EH (cell line): ENCODE measurements at places on chromosomes 11 and 22.

- peak; percentile 78 for DNase-seq
Measured at GRCh38 chr11:123249354-123249753, 54.3 kb upstream of the CLMP start.

DNA sequence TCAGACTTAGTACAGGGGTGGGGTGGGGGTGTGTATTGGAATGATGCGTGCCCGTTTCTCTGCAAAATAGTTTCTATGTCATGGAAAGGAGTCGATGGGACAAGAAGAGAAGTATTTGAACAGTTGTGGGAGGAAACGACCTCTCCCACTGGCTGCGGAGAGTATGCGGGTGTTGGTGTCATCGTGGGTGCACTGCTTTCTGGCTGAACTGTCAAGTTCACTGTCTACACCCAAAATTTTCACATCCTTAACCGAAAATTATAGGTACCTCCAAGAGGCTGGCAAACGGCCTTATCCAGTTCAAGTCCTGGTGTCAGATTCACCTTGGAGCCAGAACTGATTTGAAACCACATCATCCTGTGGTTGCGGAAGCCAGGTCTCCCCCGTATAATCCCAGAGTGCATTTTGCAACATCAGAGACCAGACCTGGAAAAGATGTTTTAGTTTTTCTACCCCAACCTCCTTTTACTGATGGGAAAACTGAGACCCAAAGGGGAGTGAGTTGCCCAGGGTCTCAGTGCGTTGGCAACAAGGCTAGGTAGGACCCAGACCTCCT is 497 bp upstream of the SSRP1 start:
- DNase-seq, result no peak

DNA sequence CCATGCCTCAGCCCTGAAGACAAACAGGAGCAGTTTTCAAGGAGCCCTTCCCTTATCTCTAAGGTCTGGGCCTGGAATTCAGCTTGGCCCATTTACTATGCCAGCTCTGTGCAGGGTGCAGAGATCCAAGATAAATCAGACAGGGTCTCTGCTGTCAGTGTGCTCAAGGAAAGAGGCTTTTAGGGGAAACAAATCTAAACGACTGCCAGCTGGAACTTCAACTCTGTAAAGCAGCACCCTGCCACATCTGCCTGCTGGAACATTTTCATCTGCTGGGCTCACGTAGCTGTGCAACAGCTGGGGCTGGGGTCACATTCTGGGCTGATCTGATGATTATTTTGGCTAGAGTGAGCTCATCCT is 19.8 kb upstream of the EHF start:
- DNase-seq, result no peak

GRCh38 chr11:105144887-105145286 is 5.3 kb upstream of the CARD18 start:
- DNase-seq, result peak; percentile 83

DNA sequence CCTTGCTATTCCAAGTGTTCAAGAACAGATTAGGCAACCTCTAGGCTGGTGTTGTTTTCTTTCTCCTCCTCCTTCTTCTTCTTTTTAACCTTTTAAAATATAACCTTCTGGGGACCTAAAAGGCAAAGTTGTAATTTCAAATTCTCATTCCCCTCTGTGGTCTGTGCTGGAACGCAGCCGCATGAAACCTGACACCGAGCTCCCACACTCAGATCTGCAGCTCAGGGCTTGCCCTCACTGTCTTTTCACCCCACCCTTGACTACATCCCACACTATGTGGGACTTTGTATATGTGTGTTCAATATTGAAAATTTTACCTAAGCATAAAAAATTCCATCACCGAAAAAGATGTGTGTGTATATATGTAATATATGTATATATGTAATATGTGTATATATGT is 62.0 kb upstream of the ARHGAP42 start:
- peak; percentile 44 for DNase-seq

- DNase-seq, result no peak
Measured at GRCh38 chr11:41989823-41990380, 530.5 kb upstream of the LRRC4C start.

DNA sequence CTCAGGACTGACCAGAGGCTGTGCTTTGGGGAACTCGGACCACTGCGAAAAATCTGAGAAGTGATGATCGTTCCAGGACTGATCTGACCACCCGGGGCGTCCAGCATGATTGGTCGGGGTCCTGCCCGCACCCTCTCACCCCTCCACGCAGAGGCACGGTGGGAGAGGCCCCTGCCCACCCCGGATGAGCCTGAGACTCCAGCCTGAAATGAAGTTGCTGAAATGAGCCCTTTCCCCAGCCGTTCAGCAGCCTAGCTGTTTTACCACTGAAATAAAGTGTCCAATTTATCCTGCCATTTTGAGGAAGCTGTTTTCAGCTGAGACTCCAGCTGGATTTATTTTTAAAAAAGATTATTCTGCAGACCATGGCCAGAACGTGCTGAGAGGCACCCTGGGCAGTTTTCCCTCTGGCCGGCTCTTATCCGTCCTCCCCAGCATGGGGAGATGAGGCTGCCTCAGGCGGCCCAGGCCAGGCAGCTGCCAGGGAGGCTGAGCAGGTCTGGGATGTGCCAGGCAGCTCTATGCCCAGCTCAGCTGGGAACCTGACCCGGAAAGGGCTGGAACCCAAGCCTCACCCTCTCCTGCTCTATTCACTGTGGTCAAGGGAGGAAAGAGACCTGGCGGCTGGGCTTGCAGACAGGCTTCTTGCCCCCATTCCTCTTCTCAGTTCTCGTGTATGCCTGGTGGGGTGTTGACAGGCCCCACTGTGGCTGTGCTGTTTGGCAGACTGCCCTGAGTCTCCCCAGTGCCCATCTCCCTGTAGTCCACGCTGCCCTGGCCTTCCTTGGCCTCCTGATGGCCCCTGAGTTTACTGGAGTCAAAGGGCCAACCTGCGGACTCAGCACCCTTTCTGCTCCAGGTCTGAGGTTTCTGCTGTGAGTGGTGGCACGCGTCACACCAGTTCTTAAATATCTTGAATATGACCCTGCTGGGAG is 161.0 kb upstream of the B3GAT1 start:
- DNase-seq, result no peak

- no peak for DNase-seq
Measured at GRCh38 chr22:43823911-43824665, 12.0 kb upstream of the EFCAB6 start.

- DNase-seq, result no peak
Measured at GRCh38 chr11:133720951-133721350, 124.4 kb downstream of the SPATA19 start.

- DNase-seq, result peak; percentile 31
Measured at GRCh38 chr11:65595543-65596281, at the start of gene KCNK7. Gene KCNK7 (minus strand): TSS chr11:65595800. CDS start chr11:65595772, 28 bp downstream.

DNA sequence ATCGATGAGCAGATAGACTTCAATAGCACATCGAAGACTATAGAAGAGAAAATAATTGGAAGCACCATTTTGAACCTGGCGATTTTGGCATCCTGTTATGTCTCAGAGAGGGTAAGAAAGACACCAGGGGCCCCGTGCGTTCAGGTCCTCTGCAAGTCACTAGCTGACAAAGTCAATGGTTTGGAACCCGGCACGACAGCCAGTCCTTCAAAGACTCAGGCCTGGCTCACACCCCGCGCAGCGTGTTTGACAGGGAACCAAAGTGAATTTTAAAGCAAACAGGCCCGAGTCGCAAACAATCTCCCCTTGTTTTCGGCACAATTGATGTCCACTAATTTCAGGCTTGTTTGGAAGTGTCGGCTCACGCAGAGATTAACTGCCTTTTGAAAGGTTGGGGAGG is 716.6 kb downstream of the BRD1 start:
- DNase-seq, result no peak
